ENCODE measurements at places on chromosomes 7 and 10.

- DNase-seq: no peak
Observed at GRCh38 chr10:88207121-88207546, 343.7 kb downstream of the PTEN start.

DNA sequence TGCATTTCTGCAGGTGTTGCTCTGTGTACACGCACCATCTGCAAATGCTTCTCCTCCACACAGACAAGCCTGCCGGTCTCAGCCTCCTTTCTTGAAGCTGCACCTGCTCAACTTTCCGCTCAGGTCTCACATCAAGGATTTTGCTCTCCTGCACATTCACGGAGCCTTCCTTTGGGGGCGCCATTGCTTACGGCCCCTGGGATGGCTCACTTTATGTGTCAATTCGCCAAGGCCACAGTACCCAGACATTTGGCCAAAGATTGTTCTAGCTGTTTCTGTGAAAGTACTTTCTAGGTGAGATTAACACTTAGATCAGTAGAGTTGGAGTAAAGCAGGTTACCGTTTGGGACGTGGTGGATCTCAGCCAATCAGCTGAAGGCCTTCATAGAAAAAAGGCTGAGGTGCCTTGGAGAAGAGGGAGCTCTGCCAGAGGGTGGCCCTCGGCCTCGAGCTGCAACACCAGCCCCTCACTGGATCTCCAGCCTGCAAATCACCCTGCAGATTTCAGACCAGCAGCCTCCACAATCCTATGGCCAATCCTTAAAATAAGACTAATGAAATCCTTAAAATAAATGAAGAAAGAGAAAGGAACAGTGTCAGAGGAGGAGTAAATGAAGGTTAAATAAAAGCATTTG lies 39.9 kb upstream of the PPP2R2D start:
- DNase-seq: peak; percentile 15

GRCh38 chr10:63901881-63902280 lies 380.7 kb downstream of the REEP3 start:
- DNase-seq: no peak

- no peak for DNase-seq
Observed at GRCh38 chr7:15667991-15668390, 18.5 kb downstream of the MEOX2 start.

DNA sequence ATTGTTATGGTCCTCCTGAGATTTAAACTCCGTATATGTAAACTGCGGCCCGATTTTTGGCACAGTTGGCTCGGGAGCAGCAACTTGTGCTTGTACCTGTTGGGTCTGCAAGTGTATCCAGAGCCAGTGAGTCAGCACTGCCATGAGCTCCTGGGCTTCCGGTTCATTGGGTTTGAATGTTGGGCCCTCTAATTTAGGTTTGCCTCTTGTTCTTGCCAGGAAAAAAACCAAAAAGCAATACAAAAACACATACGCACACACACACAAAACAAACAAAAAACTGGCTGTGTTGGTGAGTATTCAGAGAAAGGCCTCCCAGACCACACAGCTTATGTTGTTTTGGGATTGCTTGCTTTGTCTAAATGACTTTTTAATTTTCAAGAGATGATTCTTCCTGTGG lies 26.3 kb downstream of the SND1 start:
- DNase-seq: no peak

DNA sequence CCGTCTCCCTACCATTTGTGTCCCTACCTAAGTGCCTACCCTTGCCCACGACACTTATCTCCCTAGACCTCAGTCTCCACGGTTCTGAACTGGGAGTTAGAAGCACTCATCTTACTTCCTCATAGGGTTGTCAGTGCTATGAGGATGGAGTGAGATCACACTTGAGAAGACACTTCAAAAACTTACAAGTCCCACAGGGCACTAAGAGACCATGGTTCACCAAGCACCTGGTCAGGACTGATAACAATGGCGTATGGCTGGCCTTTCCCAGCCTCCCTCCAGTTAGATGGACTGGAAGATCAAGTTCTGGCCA lies 43.2 kb downstream of the KCNMA1 start:
- DNase-seq: no peak

DNA sequence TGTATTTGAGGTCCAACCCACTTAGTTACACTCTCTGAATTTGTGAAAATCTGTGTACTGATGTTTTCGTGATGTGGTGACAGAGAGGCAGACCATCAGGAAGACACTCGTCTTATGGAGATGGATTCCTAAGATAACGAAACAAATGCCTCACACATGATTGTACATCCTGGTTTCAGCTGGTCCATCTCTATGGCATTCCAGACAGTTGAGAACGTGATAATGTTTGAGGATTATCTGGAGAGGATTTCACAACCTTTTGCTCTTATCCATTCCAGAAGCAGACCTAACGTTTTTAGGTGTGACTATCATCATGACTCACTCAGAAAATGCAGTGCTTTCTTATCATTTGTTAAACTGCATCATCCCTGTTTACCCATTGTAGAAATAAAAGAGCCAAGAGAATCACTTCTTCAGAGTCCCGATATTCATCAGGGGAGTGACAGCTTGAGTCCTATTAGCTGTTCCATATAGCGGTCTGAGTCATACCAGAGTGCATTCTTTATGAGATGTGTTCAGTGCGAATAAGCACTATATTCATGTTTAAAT lies 74.5 kb downstream of the BMPER start:
- DNase-seq: no peak

DNA sequence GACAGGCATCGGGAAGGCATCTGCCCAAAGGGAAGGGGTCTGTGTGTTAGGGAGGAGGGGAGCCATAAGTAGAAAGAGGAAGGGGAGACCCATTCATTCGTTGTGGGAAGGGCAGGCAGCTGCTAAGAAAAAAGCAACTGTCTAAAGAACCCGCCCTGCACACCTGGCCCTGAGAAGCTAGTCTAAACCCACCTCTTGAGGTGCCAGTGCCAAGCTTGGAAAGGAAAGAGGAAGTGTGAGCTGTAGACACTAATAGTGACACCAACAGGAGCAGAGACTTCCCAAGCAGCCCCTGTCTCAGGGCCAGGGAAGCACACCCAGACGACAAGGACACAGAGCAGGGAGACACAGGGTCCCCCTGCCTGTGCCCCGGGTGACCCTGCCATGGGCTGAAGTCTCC lies 40.8 kb upstream of the PRSS58 start:
- DNase-seq: no peak

GRCh38 chr7:15567036-15567435 lies 5.2 kb upstream of the AGMO start:
- DNase-seq: no peak

DNA sequence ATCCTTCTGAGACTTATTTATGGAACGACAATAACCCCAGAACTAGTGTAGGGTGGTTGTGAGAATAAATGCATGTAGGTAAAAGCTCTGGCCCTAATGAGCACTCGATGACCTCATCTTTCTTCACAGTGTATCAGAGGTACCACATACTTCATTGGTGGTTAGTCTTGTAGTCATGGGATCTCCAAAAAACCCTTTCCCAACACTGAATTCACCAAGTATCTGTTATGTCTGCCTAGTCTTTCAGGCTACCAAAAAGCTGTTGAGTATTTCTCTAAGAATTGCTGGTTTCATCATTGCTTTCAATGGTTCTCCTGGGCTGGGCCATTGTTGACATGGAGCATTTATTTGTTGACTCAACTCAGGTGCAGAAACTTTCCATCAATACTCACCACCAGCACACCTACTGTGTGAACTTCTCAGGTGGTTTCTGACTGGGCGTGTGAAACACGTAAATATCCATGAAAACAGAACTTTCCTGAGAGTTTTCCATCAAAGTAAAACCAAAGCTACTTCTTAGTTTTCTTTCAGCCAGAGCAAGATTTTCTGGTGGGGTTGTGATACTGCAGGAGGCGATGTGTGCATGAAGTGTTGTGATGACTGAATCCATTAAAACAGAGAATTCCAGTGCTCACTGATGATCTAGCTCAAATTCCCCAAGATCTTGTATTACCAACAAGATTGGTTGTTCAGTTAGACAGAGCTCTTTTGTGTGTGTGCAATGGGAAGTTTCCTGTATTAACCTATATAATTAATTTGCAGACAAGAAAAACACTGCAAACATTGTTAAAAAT lies 51.4 kb upstream of the SLC35B4 start:
- DNase-seq: no peak

DNA sequence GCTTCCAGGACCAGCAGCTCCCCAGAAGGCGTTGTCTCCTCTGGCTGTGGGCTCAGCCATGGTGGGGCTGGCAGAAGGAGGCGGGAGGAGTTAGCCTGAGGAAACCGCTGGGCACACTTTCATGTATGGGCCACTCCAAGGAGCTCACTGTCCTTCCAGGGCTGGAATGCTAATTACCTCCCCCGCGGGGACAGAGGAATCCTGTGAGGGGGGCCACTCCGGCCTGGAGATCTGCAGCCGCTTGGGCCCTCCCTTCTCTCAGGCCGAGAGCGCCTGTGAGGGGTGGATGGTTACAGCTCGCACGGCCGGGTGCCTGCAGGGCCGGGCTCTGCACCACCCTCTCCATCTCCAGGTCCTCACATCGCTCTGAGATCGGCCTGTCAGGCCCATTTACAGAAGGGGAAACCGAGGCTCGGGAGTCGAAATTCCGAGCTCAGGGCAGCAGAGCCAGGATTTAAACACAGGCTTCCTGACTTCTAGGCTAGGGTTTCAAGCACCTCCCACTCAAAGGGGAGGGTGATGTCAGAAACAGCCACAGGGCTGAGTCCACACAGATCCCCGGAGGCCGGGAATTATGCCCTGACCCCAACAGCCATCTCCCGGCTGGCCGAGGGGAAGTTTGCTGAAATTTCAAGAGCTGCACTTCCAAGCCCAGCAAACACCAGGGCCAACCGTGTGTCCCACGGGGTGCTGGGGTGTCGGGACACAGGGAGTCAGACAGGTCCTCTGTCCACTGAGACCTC lies 59.1 kb downstream of the PDGFA start:
- DNase-seq: no peak

GRCh38 chr10:35140126-35140525 lies 13.5 kb downstream of the CREM start:
- DNase-seq: no peak

- no peak for DNase-seq
Observed at GRCh38 chr10:84541289-84541637, 212.9 kb downstream of the CCSER2 start.

- DNase-seq: no peak
Observed at GRCh38 chr10:1963341-1963740, 226.0 kb upstream of the ADARB2 start.

DNA sequence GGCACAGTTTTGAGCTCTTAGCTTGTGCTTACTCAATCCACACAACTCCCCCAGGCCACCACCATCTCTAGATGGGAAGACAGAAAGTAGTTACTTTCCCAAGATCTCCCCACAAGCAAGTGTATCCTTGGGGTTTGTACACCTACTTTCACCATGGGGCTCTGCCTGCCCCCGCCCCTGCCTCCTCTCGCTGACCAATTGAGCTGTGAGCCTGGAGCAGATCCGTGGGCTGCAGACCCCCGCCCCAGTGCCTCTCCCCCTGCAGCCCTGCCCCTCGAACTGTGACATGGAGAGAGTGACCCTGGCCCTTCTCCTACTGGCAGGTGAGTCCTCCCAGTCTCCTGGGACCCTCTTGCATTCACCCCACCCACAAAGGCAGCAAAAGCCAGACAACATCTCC lies 2.0 kb downstream of the FXYD4 start:
- no peak for DNase-seq

GRCh38 chr10:70917635-70918034 lies 29.3 kb upstream of the PCBD1 start:
- DNase-seq: no peak

DNA sequence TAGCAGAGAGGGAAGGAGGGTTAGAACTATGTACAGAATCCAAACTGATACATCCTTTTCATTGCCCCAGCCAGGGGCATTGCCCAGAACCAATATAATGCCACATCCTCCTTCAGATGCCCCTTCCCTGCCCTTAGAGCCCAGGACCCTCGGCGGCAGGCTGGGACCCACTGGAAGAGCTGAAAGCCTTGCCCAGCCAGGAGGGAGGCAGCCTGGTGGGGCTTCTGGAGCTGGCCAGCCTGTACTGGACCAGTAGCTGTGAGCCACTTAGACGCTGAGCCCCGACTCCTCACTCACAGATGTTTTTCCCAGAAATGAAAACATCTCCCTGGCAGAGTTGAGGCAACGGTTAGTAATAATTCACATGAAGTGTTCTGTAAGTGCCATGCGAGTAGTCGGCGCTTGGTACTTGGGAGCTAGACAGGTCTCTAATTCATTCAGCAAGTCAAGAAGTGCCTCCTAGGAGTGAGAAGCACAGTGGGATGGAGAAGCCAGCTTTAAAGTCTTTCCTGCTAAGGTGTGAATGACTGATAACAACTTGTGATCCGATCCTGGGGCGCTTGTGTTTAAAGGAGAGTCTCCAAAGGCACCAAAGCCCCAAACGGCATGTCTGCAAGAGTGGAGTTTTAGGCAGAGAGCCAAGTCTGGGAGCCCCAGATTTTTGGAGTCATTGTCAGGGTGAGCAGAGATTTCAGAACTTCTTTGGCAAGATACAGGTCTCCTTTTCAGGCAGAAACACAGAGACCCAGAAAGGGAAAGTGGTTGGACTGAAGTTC lies 9.8 kb downstream of the VSIR start:
- DNase-seq: no peak

GRCh38 chr7:24980534-24981170 lies 674 bp upstream of the OSBPL3 start:
- peak; percentile 65 for DNase-seq

DNA sequence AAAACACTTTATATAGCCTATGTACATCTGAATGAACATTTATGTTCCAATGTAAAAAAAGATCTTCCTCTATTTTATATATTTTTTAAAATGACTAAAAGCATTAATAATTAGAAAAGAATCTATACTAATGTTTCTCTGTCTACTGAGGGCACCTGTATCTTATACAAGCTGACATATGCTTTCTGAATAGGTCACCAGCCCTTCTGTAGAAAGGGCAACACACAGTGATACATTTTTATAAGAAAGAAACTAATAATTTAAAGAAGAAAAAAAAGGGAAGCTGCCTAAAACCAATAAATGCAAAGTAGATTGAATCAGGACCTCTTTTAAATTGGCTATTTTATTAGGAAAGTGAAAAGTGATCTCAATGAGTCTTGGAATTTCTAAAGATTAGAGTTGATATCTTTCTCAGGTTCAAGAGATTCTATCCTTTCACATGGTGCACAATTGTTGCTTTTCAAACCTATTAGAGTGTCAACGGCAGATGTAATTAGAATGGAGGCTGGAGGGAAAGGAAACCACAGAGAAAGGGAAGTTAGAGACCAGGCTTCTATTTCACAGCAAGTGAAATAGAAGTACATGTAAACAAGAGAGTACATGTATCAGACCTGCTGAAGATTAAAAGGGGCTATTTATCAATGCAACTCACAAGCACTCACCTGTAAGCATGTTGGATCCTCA lies 6.3 kb downstream of the MTPN start:
- no peak for DNase-seq

GRCh38 chr10:6493521-6494441 lies 86.3 kb downstream of the PRKCQ start:
- no peak for DNase-seq

DNA sequence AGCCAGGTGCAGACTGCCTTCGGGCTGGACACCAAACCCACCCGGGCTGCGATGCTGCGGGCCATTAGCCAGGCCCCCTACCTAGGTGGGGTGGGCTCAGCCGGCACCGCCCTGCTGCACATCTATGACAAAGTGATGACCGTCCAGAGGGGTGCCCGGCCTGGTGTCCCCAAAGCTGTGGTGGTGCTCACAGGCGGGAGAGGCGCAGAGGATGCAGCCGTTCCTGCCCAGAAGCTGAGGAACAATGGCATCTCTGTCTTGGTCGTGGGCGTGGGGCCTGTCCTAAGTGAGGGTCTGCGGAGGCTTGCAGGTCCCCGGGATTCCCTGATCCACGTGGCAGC lies 50.0 kb downstream of the VWA2 start:
- no peak for DNase-seq

GRCh38 chr7:147903536-147904218 lies 686.9 kb upstream of the C7orf33 start:
- DNase-seq: no peak
